ENCODE measurements at places on chromosomes 5 and 9. TPM values are rescaled to one million over a fixed set of nuclear protein-coding genes. Genes with fewer than 3 reads are reported as not detected.
A peak's percentile ranks its signal among the peaks of the same experiment; 100 is the strongest.

PNPLA7 gene
- 2.0 TPM for total RNA-seq

- no peaks in the 10 kb centered on the region for H3K27me3 ChIP-seq
- no peak overlapping the region for H3K27ac ChIP-seq
- H3K36me3 ChIP-seq, result no peaks in the 10 kb centered on the region
These were observed 24.9 kb upstream of the CEP120 start for GRCh38 chr5:123448017-123448617.

- H3K36me3 ChIP-seq, result no peaks in the 10 kb centered on the region
- DNase-seq, result no peak
- H3K4me3 ChIP-seq, result no peak overlapping the region
- no peaks in the 10 kb centered on the region for H3K4me1 ChIP-seq
These were observed 179.7 kb upstream of the ANKRD55 start for GRCh38 chr5:56412601-56413379.

DNA sequence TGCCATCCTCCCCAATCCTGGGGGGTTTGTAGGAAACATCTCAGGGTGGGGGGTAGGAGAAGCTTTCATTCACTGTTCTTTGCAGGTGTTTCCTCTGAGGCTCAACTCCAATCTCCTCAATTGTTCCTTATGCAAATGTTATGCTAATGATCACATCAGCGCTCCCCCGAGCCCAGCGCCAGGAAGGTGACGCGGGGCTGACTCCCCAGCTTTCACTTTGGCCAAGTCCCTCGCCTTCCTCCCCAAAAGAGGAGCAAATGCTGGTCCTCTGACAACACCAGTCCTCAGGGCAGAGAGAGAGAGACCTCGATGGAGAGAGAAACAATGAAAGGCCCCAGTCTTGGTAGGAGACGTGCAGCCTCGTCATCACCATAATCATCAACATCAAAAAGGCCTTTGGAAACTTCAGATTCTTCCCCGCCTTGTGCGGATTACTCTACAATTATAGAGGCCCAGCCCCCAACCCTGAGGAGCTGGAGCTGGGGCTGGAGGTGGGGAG, 39.1 kb downstream of the PCDH1 start:
- no peak overlapping the region for H3K4me3 ChIP-seq
- H3K27me3 ChIP-seq, result no peaks in the 10 kb centered on the region
- H3K27ac ChIP-seq, result no peak overlapping the region
- no peaks in the 10 kb centered on the region for H3K36me3 ChIP-seq
- peaks cover 7% of the 10 kb centered on the region for H3K4me1 ChIP-seq

GRCh38 chr5:121688781-121689180, 162.9 kb upstream of the FTMT start:
- H3K27me3 ChIP-seq, result no peaks in the 10 kb centered on the region
- DNase-seq, result no peak
- H3K36me3 ChIP-seq, result no peaks in the 10 kb centered on the region
- no peak overlapping the region for H3K4me3 ChIP-seq

GRCh38 chr9:114501796-114502682, 3.2 kb downstream of the WHRN start:
- peak overlapping the region; percentile 15 for H3K4me3 ChIP-seq
- H3K27me3 ChIP-seq, result no peaks in the 10 kb centered on the region
- peaks cover 30% of the 10 kb centered on the region for H3K4me1 ChIP-seq
- no peak for DNase-seq
- peak overlapping the region; percentile 76 for H3K27ac ChIP-seq

ZNG1E gene
- total RNA-seq, result 47.9 TPM

PCDHB16 gene
- total RNA-seq, result not detected

PCYOX1L gene
- total RNA-seq, result 23.3 TPM

DDX4 gene
- not detected for total RNA-seq

GRCh38 chr9:23622396-23622795, 203.6 kb downstream of the ELAVL2 start:
- DNase-seq, result no peak
- no peaks in the 10 kb centered on the region for H3K4me1 ChIP-seq
- H3K27me3 ChIP-seq, result no peaks in the 10 kb centered on the region
- H3K27ac ChIP-seq, result no peak overlapping the region
- no peak overlapping the region for H3K4me3 ChIP-seq

SH2D3C gene
- total RNA-seq, result 13.9 TPM

DNA sequence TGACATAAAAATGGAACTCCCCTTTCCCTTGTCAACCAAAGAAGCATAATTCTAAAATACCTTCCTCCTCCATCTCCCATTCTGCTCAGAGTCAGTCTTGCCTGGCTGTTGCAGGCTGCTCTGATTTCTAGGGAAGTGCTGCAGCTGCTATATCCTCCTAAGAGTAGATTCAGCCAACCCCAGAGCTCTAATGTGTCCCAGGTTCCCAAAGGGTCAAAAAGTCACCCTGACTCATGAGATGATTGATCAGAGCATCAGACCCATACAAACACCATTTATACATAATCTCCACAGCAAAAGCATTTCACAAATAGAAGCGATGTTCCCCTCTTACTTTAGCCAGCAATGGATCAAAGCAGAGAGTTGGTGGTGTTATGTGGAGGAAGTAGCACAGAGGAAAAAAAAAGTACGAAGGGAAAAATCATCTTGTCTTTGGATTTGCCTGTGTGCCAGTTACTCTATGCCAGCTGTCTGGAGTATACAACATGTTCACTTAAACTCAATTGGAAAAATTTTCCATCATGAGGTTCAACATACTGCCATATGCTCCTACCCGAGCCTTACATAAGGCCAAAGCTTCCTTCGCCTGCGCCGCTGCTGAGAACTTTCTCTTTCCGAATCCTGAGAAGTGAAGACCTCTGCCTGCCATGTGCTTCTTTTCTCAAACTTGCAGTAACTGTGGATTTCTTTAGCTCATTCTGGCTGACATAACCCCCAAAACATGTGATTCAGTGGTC, 258.0 kb downstream of the TLE4 start:
- H3K4me3 ChIP-seq, result no peak overlapping the region
- H3K27ac ChIP-seq, result no peak overlapping the region
- no peaks in the 10 kb centered on the region for H3K36me3 ChIP-seq

DNA sequence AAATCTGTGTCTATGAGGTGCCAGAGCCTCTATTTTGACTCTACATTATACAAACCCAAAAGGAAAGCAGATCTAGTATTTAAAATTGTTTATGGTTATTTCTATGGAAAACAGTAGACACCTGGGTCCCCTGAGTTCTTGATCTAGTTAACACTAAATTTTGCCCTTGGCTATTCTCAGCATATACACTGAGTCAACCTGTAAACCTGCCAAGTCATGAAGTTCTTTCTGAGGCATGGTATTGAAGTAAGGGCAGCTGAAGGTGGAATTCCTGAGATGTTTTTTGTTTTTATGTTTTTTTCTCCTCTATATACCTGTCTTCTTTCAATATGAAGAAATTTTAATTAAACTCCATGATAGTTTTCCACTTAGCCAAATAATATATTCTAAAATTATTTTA, 120.2 kb downstream of the PDE4D start:
- H3K27me3 ChIP-seq, result peaks cover 2% of the 10 kb centered on the region
- no peaks in the 10 kb centered on the region for H3K36me3 ChIP-seq
- no peak overlapping the region for H3K4me3 ChIP-seq
- H3K4me1 ChIP-seq, result no peaks in the 10 kb centered on the region

C7 gene
- total RNA-seq, result not detected
